ENCODE measurements at places on chromosomes 2 and 18.

- no peak for DNase-seq
Measured at GRCh38 chr2:108414945-108415344, 34.1 kb upstream of the GCC2 start.

DNA sequence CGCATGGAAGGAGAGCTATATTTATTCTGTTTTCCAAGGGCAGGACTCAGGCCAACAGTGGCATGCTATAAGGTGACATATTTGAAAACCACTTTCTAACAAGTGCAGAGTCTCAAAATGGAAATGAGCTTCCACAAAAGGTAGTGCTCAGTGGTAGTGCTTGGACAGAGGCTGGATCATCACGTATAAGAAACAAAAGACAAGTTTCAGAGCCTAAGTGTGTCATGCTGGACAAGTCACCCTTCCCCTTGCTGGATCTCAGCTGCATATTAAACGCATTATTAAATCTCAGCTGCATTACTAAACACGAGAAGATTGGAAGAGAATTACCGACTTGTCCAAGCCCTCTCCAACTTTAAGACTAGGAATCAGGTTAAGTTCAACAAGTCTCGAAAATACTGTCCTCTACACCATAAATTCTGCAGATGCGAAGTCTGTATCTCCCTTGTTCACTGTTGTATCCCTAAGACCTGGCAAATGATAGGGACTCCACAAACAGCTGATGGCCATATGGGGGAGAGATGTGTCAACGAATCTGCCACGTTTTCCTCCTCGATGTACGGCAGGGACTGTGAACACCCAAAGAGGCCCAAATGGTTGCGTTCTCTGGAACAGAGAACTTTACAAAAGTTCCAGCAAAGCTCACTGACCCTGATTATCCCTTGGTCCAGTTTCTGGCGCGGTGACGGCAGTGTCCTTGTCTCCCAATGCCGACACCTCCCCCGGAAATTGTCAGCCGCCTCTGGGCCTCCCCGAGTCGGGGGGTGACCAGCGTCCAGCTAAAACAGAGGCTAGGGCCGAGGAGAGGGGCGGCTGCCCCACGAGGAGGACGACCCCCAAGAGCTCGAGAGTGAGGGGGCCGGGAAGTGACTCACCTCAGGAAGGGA is 611 bp downstream of the NOL10 start:
- peak; percentile 57 for DNase-seq

DNA sequence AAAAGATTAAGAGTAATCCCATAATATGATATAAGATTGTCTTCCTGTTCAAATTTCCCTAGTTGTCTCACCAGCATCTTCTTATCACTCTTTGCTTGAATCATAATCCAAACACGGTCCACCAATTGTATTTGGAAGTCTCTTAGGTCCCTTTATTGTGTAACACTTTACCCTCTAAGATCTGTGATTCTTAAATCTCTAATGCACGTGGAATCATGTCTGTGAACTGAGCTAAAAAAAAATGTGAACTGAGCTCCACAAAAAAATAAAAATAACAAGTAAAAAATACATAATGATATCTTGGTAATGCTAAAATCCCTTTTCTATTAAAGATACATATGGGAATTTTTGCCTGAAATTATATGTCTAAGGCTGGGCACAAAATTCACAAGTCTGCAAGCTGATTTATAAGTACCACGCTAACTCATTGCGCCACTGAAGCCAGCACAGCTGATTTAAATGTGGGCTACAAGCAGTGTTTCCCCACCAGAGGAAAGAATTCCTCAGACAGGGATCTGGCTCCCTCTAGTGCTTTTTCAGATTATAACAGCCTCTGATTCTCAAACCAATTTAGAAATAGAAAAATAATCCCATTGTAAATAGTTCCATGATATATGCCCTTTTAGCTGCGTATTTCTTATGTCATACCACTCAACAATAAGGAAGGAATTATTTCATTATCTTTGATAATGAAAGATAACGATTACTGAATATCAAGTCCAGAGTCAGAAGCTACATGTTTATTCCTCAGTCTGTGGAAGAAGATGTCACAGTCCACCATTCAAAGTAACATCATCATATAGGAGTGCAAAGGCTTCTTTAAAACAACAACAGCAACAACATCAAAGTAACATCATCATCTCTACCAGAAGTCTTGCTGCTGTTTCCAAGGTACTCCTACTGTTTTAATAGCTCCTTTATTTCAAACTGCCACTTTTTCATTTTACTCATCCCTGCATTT is 22.9 kb downstream of the RBM43 start:
- peak; percentile 90 for DNase-seq

DNA sequence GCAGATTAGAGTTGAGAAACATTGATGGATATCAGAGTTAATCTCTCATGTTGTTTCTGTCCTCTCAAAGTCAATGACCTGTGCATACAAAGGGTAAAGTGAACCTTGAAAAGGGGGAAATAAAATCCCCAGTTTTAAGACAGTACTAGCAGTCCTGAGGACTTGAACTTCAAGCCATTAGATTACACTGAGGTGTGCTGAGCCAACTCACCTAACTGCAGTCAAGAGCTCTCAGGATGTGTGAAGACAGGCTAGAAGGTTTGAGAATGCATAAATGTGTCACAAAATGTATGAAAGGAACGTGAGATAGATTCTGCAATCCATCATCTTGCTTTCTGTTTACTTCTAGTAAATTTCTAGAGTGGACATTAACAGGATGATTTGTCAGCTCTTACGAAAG is 35.5 kb downstream of the DOCK10 start:
- no peak for DNase-seq

- peak; percentile 66 for DNase-seq
Measured at GRCh38 chr18:34802959-34803358, 92.9 kb downstream of the DTNA start.

DNA sequence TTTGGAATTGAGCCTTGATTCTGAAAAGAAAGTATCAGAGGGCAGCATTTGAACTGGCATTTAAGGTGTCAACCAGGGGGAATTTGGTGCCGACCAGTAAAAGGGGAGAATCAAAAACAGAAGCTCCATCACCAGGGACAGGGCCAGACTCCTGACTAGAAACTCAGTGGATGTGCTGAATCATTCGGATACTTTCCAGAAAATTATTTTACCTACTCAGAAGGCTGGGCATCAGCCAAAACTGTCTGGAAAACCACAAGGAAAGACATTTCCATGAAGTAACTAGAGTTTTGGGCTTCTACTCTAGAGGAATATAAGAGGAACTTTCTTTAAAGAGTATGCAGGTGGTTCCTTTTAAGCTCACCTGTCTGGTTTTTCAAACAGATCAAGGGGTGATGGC is 756.6 kb downstream of the RNF144A start:
- peak; percentile 69 for DNase-seq

DNA sequence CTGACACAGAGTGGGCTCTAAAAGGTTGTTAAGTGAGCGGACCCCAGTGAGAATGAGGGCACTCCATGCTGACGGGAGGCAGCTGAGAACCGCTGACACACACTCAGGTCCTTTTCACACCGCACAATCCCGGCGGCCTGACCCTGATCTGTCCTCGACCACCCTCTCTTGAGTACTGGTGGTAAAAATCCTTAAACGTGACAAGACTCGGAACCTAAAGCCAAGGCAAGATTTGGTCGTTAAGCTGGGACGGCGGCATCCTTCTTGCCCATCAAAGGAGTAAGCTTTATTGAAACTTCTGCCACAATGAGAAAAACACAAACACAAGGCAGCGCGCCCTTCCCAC is 569 bp downstream of the TMX3 start:
- DNase-seq, result no peak

GRCh38 chr2:219405451-219405850 is 12.7 kb upstream of the DES start:
- peak; percentile 41 for DNase-seq

DNA sequence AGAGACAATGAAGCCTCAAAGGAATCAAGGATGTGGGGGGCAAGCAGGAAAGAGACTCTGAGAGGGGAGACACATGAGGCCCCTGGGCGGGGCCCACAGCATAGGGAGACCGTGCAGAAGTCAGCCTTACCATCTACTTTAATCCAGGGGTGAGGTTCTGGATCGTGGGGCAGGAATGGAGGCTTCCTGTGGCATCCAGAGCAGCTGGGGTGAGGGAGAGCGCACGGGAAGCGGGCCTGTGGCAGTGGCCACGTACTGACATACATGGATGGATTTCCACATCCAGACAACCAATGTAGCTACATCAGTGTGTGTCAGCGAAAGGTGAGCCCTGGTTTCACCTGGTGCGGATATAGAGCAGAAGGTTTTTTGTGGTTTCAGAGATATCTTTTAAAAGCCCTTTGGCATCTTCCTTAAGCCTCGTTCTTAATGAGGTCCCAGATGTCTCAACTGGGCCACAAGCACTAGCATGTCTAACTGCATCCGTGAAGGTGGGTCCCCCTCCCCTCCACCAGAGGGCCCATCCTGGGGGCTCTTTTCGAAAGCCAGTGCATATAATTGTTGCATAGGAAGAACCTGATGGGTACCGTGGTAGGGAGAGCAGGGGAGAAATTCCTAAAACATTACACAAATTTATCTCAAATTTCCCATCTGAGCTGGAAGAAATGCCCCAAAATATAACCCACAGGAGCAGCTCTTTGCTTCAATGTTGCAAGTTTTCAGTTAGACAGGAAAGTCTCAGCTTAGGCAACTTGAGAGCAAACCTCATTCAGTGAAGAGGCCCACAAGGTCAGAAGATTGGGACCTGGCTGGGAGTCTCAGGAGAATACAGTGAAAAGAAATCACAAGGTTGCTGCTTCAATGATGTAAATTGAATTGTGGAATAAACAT is 90.9 kb downstream of the SP3 start:
- no peak for DNase-seq

- DNase-seq, result no peak
Measured at GRCh38 chr2:85733121-85733960, 20.4 kb upstream of the ATOH8 start.

DNA sequence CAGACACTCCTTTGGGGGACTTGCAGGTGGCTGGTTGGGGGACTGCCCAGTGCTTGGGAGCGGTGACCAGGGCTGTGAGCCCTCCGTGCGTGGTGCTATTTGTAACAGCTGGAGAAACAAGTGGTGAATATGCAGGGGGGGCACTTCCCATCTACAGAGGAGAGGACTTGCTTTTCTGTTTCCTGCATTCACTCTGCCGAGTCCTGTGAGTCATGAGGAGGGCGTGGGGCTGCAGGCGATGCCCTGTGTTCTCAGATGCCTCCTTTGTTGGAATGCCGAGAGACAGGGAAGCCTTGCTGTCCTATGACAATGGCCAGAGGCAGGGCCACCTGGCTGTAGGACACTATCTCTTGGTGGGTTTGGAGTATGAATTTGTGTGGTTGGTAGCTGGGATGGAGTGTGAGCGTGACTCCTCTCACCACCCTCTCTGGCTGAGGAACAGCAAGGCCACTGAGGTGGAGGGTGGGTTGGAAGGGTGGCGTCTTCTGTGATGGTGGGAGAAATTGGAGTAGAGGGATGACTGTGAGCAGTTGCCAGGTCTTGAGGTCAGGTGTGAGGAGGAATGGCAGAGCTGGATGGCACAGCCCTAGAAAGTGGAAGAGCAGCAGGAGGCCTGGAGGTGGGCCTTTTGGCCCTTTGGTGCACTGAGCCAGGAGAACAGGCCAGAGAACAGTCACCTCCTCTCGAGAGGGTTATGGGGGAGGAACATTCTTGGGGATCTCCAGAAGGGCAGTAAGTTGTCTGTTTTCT is 24.3 kb downstream of the FHOD3 start:
- peak; percentile 26 for DNase-seq

GRCh38 chr2:98726205-98726604 is 4.7 kb downstream of the MGAT4A start:
- DNase-seq, result no peak

DNA sequence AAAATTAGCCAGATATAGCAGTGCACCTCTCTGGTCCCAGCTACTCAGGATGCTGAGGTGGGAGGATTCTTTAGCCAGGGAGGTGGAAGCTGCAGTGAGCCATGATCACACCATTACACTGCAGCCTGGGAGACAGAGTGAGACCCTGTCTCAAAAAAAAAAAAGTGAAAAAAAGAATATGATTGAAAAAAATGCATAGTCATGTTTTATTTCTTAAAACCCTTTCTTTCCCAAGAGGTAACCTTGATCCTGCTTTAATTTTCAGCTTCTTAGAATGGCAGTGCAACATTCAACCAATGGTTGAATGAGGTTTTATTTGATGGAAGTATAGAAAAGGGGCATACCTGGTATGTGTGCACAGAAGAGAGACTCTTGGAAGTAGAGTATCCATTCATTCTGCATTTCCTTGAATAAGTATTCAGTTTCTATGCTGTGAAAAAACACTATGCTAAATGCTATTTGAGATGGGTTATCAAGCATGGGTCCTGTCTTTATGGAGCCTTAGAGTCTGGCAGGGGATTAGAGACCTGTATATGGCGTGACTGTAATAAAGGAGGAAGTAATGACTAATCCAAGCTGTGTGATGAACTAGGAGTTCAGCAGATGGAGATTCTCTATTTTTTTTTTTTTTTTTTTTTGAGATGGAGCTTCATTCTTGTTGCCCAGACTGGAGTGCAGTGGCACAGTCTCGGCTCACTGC is 146.3 kb downstream of the WDSUB1 start:
- peak; percentile 88 for DNase-seq

- no peak for DNase-seq
Measured at GRCh38 chr2:136104977-136105376, 13.0 kb downstream of the CXCR4 start.

DNA sequence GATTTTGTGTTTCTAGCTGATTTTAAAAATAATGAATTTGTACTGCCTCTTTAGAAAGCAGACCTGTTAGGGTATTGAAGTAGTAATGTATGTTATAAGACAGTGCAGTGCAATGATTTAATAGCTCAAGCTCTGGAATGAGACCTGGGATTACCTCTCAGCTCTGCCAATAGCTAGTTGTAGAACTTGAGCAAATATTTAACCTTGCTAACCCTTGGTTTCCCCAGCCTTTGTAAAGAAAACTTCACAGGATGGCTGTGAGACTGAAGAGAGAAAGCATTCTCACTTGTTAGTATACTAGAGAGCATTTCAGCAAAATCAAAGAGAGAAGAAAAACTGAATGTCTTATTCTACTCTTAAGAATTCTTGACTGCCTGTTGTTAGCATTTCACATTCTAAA is 293.9 kb downstream of the KIAA1328 start:
- DNase-seq, result no peak

DNA sequence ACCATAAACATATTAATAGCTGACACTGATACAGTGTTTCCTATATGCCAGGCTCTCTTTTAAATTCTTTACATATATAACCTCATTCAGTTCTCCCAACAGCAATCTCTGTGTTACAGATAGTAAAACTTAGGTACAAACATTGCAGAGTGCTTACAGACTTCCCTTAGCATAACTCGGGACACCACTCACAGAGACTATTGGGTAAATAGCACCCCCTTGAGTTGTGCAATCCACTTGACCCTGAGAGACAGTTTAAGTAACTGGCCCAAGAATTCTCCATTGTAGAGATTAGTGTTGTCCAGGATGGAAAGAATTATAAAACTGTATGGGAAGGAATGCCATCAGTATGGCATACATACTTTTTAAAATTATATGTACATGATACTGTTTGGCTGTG is 110.1 kb downstream of the POLE4 start:
- no peak for DNase-seq
